EH (cell line): ENCODE measurements at places on chromosomes 3 and 15.

DNA sequence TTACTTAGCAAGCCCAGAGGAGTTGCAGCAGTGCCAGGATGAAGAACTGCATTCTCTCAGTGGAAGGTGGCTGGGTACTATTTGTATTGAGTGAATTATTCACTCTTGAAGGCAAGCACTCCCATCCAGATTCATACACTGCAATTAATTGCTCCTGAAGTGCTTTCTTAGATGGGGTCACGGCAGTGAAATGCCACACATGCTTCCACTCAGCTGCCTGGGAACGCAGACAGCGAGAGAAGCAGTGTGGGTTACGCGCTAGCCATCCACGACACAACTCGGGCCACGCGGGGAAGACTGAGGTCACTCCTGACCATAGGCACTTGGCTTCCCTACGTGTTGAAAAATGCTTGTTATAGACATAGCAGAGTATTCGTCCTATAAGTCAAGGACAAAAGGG, 30.8 kb upstream of the LMCD1 start:
- peak; percentile 73 for DNase-seq

GRCh38 chr3:37545479-37545878, 316.2 kb upstream of the CTDSPL start:
- DNase-seq, result no peak

- no peak for DNase-seq
These were observed 757.9 kb downstream of the ROBO1 start for GRCh38 chr3:79009861-79010260.

DNA sequence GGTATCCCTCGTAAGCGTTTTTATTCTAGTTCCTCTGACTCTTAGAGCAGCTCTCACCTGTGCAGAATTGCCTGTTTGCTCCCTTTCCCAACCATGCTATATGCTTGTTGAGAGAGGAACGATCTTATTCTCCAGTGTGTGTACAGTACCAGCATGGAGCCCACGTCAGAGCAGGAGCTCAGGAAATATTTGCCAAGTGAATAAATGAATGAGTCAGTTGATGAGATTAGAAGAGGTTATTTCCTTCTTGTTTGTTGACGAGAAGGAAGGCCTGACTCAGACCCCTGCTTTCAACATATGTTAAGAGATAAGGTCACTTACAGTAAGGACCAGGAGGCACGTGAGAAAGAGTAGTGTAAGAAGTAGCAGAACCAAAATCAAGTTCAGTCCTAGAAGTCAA, 106.3 kb upstream of the ABHD17C start:
- DNase-seq, result peak; percentile 96

DNA sequence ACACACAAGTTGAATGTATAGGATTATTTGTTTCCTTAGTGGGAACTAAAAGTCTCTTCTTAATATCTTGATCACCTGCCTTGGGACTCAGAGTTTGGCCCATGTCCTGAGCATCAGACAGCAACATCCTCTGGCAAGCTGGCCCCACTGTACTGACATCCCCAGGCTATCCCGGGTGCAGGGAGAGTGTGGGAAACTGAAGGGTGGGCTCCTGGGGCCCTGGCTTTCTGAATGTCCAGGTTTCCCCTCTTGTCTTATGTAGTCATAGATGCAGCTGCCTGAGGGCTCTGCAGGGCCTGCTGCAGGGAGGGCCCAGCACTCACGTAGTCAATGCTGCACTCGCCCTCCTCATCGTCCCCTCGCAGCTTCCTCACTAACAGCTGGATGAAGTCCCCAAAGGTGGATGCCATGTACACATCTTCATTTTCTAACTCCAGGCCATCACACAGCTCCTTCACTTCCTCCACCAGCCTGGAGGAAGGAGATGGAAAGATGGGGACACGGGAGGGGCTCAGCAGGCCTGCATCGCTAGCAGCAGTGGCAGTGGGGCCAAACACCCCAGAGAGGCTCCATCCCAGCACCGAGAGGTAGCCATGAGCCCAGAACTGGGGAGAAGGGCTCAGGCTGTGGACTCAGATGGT, 42.8 kb downstream of the ALDH1L1 start:
- no peak for DNase-seq
